GM12865 (cell line): ENCODE measurements at places on chromosomes 3 and 15.

DNA sequence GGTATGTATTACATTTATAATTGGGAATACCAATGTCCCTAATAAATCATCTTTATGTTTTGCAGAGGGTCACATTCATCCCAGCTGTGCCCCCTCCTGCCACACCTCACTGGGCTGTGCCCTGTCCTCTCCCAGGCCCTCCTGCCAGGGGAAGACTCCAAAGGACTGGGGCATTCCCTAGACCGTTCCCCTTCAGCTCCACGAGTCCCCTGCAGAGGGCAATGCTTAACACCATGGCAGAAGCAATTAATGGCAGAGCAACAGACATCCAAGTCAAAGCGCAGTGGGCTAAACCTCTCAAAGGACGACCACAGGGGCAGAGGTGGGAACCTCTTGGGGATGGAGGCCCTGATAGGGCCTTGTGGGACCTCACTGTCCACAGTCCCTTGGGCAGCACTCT lies 71.3 kb upstream of the SEC13 start:
- DNase-seq: no peak

DNA sequence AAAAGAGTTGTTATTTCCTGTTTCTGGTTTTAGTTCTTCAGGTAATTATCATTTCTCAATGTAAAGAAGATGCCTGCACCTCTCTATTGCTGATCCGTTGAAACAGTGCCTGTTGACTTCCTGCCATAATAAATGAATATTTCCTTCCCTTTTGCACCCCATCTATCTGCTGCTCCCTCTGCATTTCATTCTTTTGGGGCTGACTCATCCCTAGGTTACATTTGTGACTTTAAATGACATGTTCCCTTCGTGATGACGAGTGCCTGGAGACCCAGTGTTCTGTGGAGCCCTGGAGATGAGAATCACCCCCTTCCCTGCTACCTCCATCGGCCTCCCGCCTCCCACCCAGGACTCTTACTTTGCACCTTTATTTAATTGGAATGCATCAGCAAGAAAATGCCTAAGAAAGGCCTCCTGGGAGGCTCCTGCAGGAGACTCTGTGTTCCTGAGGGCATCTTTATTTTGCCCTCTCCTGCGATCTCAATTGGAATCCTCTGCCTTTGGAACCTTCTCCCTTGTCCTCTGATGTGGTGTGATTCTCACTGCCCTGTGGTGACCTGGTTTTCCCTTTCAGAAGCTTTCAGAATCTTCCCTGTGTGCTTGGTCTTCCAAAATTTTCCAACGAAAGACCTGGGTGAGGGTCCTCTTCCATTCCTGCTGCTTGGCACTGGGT lies 13.7 kb downstream of the LRRK1 start:
- DNase-seq: no peak

DNA sequence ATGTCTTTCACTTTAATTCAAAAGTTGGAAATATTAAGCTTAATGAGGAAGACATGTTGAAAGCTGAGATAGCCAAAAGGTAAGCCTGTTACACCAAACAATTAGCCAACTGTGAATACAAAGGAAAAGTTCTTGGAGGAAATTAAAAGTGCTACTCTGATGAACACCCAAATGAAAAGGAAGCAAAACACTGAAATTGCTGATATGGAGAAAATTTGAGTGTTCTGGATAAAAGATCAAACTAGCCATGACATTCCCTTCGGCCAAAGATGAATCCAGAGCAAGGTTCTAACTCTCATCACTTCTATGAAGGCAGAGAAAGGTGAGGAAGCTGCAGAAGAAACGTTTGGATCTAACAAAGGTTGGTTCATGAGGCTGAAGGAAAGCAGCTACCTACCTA lies 280.8 kb upstream of the BCHE start:
- DNase-seq: no peak

- DNase-seq: no peak
These were observed 324.1 kb upstream of the RASGRP1 start for GRCh38 chr15:38888701-38889221.

- no peak for DNase-seq
These were observed 79.0 kb upstream of the MFGE8 start for GRCh38 chr15:88992216-88992615.

DNA sequence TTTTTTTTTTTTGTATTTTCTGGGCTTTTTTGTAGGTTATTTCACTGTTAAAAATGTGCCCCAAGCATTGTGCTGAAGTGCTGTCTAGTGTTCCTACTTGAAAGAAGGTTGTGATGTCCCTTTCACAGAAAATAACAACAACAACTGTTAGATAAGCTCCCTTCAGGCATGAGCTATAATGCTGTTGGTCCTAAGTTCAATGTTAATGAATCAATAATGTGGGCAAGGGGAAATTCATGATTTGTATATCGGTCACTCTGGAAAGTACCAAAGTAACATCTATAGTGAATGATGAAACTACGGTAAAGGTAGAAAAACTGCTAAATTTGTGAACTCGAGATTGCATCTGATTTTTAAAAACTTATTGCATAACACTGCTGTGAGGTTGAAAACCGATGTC lies 539.4 kb downstream of the CADM2 start:
- no peak for DNase-seq

DNA sequence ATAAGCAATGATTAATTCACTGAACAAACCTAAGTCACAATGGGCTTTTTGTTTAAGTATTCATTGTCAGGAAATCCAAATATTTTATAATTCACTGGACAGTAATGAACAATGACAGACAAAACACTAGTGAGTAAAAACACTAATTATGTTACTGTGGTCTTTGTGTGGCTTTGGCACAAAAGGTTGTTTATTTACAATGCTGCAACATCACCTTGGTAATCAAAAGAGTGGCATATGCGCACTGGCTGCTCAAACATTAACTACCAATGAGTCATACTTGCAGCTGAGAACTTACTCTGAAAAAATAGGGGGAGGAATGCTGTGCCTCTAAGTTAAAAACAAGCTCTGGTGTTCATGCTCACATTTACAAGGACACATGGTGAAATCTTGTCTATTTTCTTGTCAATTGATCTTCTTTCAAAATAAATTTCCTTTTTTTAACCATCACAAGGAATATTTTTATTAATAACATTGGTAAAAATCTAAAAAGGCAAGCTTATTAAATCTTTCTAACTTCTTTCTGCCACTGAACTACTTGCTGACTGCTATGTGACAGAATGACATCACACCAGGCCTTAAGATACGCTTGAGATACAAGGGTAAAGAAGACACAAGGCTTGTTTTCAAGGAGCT lies 85.2 kb upstream of the PPIB start:
- DNase-seq: peak; percentile 69

DNA sequence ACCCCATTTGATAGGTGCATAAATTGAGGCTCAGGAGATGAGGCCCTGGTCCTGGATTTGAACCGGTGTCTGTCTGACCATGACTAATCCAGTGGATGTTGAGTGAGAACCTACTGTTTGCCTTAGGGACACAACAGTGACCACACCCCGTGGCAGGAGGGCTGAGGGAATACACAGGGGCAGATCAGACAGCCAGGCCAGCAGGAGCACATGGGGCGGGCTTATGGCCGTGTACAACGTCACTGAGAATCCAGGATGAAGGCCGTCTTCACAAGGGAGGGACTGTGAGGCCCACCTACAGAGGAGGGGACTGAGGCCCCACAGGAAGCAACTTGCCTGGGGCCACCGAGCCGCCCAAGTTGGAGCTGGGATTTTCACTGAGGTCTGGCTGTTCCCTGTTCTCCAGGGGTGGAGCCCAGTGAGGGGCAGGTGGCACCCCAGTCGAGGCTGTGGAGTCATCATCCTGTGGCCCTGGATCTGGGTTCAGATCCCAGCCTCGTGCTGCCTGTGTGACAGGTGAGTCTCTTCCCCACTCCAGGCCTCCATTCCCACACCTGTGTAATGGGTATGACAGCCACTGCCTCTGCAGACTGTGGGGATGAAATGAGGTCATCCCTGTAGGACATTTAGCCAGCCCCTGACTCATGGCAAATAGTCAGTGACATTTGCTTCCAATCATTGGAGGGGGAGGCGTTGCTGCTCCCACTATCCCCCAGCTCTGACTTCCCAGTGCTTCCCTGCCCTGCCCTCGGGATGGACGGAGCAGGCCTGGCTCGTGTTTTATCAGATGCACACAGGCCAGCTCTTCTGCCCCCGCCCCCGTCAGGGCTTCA lies 6.3 kb upstream of the PLXND1 start:
- DNase-seq: no peak

DNA sequence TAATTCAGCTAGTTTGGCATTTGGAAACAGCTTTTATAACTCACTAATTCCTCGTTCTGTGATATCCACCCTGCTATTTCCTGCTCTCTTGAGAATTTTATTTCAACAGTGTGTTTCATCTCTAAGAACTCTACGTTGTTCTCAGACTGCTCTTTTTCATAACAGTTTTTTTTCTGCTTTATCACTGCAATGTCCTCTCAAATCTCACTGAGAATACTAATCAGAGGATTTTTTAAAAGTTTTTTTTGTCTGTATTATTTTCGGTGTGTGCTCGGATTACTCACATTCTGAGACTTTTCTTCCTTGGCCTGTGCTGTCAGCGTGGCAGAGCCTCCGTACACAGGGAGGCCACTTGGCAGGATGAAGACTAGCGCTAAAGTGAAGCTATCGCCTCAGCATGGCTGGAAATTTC lies 59.4 kb upstream of the NEO1 start:
- DNase-seq: no peak

GRCh38 chr15:68054628-68055223 lies 611 bp downstream of the PIAS1 start:
- peak; percentile 58 for DNase-seq

- DNase-seq: no peak
These were observed 7.4 kb upstream of the OCA2 start for GRCh38 chr15:28106294-28107110.

- DNase-seq: no peak
These were observed 106.5 kb downstream of the KLF13 start for GRCh38 chr15:31433091-31433490.

GRCh38 chr3:150763122-150763840 lies at the start of gene SIAH2:
Gene SIAH2 (minus strand): TSS chr3:150763169. CDS start chr3:150762849, 320 bp downstream.
- peak; percentile 97 for DNase-seq

DNA sequence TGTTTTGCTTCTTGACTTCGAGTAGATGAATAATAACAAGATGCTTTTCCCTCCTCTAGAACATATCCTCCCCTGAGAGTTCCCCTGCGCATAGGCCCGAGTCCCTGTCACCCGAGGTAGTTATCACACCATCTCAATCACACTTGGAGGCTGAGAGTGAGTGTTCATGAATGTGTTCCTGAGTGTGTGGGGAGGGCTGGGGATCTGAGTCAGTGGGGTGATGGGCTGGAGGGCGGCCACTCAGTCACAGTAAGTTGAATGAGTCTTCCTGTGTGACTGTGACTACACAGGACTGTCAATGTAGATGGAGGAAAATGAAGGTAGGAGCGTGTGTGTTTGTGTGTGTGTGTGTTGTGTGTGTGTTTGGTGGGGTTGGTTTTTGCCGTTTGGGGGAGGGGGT lies 71.0 kb downstream of the SETD5 start:
- no peak for DNase-seq

DNA sequence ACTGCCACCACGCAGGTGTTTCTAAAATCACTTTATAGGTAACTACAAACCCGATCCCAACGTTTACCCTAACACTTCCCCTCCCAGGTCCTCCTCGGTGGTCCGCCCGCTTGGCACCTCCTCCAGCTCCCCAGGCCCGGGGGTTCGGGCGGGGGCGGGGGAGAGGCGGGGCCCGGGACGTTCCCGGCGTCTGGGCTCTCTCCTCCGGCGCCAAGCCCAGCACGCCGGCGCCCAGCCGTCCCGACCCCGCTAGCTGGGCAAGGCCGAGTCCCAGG lies 562 bp downstream of the CGGBP1 start:
- DNase-seq: no peak

GRCh38 chr3:159150180-159150579 lies 348.3 kb downstream of the MFSD1 start:
- no peak for DNase-seq

DNA sequence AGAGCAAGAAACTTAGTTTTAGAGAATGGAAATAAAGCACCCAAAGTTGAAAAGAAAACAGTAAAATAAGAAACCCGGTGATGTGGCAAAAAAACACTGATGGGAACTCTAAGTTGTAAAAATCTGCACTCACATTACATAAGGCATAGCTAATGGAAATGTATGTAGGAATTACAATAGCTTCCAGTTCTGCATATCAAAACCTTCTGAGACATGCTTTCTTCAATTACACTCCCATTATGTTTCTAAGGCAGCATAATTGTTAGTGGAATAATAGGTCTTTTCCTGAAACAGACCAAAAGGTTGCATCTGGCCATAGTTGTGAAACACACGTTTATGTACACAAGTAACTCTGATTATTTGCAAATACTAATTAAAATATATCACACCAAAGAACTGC lies 41.4 kb downstream of the SLC30A4 start:
- DNase-seq: no peak

GRCh38 chr3:192130534-192131132 lies 596.7 kb downstream of the FGF12 start:
- peak; percentile 73 for DNase-seq

DNA sequence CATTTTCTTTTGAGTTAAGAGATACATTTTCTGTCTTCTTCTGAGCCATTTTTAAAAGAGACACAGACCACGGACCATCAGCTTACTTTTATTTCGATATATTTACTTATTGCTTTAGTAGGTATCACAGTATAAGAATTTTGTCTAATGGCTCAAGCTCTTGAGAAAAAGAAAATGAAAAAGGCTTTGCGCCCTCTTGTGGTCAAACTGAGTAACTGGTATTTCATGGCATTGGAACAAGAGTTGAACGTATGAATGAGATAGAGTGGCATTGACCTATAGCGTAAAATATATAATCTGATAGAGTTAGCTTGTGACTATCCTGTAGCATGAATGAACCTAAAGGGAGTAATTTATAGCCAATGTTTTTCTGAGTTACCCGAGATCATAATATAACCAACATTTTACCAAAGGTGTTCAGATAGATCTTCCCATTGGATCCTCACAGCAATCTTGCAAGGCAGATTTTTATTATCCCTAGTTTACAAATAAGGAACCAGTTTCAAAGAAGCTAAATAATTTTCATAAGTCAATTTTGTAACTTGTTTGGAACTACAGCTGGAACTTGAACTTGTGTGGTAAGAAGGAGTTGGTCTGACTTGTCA lies 154.6 kb downstream of the POLR2M start:
- DNase-seq: peak; percentile 75

GRCh38 chr3:10404377-10404776 lies 83.5 kb upstream of the SEC13 start:
- no peak for DNase-seq

DNA sequence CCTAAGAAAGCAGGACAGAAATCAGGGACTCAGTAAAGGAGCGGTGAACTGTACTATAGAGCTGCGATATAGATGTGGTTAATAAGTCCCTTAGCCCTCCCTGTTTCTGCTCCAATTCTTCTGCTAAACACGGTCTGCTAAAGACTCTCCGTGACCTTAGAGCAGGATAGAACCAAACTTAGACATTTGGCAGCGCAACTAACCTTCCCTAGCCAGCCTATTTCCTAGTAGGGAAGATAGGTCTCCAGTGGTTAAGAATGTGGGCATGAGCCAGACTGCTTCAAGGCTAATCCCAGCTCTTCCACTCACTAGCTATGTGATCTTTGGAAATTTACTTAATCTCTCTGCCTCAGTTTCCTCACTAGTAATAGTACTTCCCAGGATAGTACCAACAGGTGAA lies 193.6 kb upstream of the IL12A start:
- DNase-seq: no peak

- no peak for DNase-seq
These were observed 72.9 kb downstream of the MEGF11 start for GRCh38 chr15:66180531-66181097.

- no peak for DNase-seq
These were observed 39.8 kb downstream of the SQOR start for GRCh38 chr15:45674677-45675076.

GRCh38 chr3:52014613-52015012 lies 18.9 kb upstream of the RPL29 start:
- no peak for DNase-seq

- DNase-seq: no peak
These were observed 2.0 kb downstream of the TMEM158 start for GRCh38 chr3:45223889-45224727.
